ENCODE measurements at places on chromosomes 2 and 18.

DNA sequence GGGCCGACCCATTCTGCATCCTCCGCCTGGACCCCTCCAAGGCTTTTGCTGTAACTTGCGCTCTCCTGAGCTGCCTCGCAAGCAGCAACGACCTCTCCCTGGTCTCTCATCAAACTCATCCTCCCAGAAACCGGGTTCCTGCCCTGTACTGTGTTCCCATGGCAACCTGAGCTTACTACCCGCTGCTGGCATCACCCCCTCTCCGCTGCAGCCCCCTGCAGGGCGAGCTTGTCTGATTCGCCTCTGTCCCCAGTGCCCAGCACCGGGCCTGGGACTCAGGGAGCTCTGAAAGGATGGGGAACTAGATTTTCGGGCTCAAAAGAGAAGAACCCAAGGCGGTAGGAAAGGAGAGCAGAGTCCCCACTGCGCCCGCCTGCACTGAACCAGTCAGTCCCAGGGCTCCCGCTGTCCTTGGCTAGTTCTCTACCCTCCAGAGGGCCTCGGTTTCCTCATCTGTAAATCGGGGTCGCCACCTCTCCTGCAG is 463 bp downstream of the HS1BP3 start:
- DNase-seq: no peak

GRCh38 chr2:222268311-222268990 is 30.3 kb downstream of the PAX3 start:
- no peak for DNase-seq

DNA sequence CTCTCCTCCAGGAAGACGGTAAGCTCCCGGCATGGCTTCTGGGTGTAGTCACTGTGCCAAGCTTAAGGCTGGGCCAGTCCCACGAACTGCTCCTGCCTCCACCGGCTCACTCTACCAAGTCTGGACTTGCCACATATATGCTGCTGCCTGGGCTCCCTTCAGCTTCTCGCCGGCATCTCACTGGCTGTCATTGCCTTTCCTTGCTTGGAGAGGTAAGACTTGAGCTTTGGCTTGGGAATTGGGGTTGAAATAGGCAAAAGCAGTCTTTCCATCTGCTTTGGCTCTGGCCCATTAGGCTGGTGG is 481.0 kb downstream of the TGIF1 start:
- DNase-seq: no peak

DNA sequence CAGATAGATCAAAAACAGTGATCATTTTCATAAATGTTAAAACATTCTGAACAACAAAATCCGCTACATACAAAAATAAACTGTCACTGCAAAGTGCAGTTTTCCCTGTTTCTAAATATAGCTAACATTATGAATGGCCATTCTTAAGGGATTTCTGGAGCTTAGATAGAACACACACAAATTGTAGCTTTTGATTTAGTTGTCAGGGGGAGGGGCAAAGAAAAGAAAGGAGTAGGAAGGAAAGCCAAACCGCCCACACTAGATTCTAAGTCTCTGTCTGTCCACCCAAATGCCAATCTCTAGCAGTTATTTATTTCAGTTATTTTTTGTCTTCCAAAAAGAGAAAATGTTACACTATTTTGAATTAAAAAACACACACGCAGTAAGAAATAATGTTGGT is 182.4 kb downstream of the CDH2 start:
- no peak for DNase-seq

DNA sequence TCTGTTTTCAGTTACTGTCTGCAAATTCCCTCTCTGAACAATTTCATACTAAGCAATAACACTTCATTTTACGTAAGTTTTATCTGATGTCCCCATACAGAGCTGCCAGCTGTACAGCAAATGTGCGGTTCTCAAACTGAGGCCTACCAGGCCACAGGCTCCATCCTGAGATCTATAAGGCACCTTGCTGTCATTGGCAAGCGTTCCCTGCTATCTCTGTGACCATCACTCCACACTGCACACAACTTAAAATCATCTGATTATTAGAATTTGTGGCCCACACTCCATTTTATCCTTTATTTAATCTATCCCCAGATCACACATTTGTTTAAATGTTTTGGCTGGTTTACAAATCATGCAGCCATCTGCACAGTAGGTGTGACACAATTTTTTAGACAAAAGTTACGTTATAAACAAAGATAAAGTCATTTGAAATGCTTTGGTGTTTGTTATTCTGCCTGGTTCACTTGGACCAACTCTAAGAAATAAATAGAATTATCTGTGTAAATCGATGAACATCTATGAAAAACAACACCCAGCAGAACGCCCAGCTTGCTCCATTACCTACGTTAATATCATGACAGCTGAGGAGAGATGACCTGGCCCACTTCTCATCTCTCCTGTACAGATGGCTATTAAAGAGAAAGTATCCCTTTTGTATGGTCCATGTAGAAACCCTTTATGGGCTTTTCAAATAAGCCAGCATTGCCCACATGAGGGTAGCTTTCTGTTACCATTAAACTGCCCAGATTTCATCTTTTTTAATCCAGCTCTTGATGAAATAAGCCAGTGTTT is 162.4 kb downstream of the ZNF521 start:
- no peak for DNase-seq

DNA sequence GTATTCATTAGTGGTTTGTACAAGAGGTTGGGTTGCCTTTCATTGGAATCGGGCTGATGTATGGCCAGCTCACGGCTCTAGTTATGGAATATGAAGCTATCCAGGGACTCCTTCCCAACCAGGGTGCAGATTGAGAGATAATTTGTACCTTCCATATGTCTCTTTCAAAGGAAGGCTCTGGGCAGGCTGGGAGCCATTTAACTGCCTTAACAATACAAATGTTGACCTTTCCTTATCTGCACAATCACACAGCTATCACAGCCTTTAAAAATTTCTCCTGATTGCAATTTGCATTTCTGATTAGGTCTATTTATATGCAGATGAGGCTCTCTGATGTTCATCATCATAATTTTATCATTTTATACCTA is 58.7 kb downstream of the MYO3B start:
- DNase-seq: no peak

DNA sequence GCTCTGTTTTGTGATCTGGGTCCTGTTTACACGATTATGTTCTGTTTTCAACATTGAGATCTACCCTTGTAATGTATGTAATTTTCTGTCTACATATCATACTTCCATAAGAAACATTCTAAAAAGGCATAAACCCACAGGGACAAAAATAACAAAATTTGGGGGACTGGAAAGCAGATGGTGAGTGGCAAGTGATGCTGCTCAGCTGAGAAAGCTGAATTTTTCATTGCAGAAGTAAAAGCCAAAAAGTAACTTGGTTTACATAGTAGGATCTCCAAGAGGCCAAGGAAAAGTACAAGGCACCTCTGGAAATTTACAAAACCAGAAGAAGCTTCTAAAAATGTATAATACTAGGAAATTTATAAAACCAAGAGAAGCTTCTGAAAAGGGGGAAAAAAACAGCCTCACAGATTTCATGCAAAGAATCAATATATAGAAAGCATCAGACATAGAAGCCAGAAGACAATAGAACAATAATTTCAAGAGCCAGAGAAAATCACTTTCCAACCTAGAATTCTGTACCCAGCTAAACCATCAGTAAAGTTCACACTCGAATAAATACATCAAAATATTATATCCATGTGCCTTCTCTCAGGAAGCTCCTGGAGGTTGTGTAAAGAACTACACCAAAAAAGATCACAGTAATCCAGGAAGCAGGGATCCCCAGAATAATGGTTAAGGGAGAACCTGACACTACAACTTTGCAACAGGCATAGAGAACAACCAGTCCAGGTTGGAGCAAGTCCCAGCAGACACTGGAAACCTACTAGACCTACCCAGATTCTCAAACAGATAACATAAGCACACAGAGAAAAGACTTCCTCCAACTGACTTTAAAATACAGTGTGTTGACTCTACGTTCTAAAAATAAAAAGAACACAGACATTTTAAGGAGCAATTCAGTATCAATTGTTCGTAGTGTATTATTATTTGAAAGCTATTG is 401.7 kb upstream of the HS6ST1 start:
- DNase-seq: no peak

DNA sequence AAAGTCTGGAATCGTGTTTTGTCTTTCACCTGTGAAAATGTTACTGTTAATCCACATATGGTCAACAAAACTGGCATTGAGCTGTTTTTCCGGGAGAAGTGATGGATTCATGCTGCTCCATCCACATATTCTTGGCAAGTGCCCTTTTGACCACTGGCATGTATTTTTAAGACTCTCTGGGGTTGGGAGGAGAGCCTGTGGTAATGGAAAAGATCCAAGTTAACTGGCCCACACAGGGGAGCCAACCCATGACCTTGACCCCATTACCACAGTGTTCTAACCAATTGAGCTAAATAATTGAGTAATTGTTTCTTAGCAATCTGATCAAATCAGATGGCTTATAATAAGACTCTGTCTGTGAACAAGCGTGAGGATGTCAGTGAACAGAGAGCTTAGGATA is 296.2 kb upstream of the NRP2 start:
- DNase-seq: no peak

DNA sequence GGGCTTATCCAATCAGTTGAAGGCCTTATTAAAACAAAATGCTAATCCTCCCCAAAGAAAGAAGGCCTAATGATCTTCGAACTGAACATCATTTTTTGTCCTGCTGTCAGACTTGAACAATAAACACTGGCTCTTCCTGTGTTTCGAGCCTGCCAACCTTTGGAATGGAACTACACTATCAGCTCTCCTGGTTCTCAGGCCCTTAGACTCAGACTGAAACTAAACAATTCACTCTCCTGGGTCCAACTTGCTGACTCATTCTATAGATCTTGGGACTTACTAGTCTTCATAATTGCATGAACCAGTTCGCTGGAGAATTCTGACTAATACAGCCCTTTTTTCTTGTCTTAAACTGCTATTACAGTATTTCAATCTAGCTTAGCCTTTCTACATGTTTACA is 235.2 kb downstream of the LNPK start:
- DNase-seq: no peak

GRCh38 chr2:62642429-62643099 is 62.9 kb upstream of the EHBP1 start:
- no peak for DNase-seq

DNA sequence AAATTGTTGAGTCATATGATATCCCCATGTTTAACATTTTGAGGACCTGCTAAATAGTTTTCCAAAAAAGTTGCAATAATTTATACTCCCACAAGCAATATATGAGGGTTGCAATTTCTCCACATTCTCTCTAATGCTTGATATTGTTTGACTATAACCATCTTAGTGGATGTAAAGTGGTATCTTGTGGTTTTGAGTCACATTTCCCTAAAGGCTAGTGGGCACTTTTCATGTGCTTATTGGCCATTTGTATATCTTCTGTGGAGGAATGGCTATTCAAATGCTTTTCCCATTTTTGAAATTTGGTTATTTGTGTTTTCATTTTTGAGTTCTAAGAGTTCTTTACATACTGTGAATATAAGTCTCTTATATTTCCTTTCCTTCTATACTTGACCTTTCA is 82.7 kb downstream of the SCG2 start:
- DNase-seq: no peak

- DNase-seq: no peak
These were observed 232.9 kb upstream of the BOD1L2 start for GRCh38 chr18:56913941-56914340.

DNA sequence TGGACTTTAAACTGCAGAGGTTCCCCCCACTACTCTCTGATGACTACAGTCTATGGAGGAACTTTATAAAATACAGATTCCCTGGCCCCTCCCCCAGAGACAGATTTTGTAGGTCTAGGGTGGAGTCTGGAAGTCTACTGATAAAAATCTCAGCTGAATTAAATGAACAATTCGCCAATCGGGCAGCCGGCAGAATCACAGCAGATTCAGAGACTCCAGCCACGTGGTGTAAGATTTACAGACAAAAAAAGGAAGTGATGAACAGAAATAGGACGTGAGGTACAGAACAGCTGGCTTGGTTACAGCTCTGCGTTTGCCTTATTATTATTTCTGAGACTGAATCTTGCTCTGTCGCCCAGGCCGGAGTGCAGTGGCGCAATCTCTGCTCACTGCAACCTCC is 21.4 kb upstream of the MTA3 start:
- DNase-seq: no peak

DNA sequence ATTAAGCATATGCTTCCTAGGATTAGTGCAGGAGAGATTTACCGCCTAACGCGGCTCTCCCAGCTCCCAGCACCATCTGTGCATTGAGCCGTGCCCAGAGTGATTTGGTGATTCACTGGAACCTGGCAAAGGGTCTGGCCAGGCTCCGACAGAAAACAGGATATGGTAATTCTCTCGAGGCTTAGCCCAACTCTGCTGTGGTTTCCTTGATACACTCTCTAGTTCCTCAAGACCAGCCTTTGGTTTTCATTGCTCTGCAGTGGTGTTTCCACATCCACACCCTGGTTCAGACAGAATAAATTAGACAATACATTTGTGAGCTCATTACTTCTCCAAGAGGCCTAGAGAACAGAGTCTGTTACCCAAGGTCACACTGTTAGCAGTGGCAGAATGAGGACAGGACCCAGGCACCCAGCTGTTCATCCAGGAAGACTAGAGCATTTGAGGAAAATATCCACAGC is 23.0 kb upstream of the SMAD2 start:
- DNase-seq: no peak

- no peak for DNase-seq
These were observed 10.9 kb upstream of the OSBPL1A start for GRCh38 chr18:24408496-24408895.

DNA sequence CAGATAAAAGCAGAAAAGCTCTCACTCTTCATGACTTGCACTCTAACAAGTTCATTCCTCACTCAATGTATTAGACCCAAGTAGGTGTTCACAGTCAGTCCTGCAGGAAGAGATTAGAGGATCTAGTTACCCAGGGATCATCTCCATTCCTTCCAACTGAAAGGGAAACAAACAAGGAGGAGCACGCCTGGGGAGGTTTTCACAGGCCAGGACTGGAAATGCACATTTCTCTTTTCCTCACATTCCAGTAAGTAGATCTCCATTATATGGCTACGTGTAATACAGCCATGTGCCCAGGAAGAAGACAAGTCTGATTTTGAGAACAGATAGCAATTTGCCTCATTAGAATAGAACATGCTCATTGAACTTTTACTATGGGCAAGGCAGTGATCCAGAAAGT is 1132.2 kb upstream of the FAM98A start:
- DNase-seq: no peak

DNA sequence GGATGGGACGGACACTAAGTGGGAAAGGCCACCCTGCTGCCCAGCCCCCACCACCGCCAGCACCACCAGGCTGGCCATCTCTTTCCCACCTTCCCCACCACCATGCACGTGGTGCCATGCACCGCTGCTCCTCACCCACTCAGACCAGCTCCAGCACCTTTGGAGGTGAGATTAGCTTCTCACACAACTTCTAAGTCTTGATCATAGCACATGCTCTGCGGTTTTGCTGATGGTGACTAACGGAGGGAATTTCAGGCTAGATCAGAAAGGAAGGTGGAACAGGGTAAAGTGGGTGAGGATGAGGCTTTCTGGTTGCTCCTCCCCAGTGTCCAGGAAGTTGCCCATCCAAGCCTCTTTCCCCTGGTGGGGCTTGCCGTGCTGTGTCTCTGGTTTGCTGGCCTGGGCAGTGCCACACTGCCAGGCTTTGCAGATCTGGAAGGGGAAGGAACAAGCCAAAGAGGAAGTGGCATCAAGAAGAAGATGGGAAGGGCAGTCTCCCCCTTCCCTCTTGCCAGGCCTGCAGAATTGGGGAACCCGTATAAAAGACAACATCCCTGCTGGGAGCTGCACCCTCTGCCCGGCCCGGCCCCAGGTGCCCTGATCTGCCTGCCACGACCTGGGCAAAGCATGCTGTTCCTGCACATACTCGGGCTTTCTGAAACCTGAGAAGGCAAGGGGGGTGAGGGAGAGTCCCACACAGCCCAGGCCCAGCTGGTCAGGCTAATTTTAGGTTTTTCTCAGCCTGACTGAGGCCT is 44.3 kb upstream of the CAB39 start:
- no peak for DNase-seq

GRCh38 chr2:180604077-180604476 is 376.3 kb upstream of the UBE2E3 start:
- no peak for DNase-seq

All from thymus (tissue), 14 donors.